ENCODE measurements at places on chromosomes 1 and 21. TPM values are rescaled to one million over a fixed set of nuclear protein-coding genes. Genes with fewer than 3 reads are reported as not detected.

GRCh38 chr1:163320891-163321290, 863 bp upstream of the NUF2 start:
- H3K27me3 ChIP-seq, result no peaks in the 10 kb centered on the region
- peak overlapping the region; percentile 79 for H3K4me3 ChIP-seq
- DNase-seq, result no peak
- H3K27ac ChIP-seq, result peak overlapping the region; percentile 57
- no peaks in the 10 kb centered on the region for H3K36me3 ChIP-seq
- H3K4me1 ChIP-seq, result peaks cover 6% of the 10 kb centered on the region

DNA sequence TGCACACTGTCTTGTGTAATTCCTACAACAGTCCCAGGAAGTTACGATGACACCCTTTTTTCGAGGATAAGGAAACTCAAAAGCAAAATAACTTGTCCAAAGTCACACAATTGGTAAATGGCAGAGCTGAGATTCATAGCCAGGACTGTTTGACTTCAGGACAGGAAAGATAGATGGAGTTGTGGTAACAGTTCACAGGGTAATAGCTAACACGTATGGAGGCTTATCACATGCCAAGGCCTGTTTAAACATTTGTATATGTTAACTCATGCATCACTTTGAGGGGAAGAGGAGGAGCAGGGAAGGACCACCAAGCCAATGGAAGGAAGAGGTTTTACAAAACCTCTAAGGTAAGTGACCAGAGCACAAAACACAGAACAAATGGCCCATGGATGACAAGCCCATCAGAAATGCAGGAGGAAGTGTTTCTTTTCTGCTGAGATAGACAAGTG, 2.8 kb downstream of the DHCR24 start:
- H3K4me1 ChIP-seq, result peaks cover 5% of the 10 kb centered on the region
- no peaks in the 10 kb centered on the region for H3K27me3 ChIP-seq

DNA sequence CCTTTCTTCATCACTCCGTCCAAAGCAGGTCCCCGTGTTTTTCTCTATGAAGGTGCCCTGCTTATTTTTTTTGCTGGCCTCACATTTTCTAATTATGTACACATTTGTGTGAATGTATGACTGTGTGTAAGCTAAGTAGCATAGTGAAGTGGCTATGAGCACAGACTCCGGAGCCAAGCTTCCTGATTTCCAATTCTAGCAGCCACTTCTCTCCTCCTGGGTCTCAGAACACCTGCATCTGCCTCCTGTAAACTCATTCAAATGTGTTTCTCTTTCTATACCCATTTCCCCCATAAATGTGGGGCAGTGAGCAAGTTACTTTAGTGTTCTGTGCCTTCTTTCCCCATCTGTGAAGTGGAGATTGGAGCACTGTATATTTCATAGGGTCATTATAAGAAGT, 2.1 kb downstream of the SLAMF6 start:
- H3K4me1 ChIP-seq, result no peaks in the 10 kb centered on the region
- H3K36me3 ChIP-seq, result no peaks in the 10 kb centered on the region
- no peak overlapping the region for H3K27ac ChIP-seq
- H3K27me3 ChIP-seq, result no peaks in the 10 kb centered on the region
- no peak for DNase-seq

TMPRSS2 gene
- 5.6 TPM for total RNA-seq

DNA sequence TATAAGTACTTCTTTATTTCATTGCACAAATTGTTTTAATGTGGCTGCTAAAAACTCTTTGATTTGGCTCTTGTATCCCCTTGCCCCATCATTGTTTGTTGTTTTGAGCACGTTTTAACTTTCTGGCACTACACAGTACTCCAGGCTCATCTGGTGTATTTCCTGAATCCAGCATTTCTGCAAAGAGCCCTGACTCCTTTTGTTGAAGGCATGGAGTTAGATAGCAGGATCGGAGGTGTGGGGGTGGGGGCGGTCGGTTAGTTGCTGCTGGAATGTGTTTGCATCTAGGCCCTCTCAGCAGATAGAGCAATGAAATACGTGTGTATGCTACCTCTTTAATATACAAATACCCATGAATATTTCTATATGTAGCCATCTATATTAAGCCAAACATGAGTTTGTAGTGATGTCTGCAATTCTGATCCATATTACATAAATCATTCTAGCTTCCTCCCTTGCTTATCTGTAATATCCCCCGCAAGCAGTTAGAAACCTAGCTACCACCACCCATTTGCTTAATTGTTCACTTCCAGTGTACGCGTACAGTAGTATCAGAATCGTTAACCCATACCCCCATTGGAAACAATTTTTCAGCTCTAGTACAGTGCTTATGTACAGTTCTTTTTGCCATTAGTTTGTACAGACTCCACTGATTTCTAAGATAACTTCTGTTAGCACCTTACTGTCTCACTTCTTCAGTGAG, 106.0 kb downstream of the NOS1AP start:
- no peaks in the 10 kb centered on the region for H3K27me3 ChIP-seq
- H3K36me3 ChIP-seq, result no peaks in the 10 kb centered on the region
- H3K4me3 ChIP-seq, result no peak overlapping the region
- no peak for DNase-seq
- no peaks in the 10 kb centered on the region for H3K4me1 ChIP-seq
- no peak overlapping the region for H3K27ac ChIP-seq

DNA sequence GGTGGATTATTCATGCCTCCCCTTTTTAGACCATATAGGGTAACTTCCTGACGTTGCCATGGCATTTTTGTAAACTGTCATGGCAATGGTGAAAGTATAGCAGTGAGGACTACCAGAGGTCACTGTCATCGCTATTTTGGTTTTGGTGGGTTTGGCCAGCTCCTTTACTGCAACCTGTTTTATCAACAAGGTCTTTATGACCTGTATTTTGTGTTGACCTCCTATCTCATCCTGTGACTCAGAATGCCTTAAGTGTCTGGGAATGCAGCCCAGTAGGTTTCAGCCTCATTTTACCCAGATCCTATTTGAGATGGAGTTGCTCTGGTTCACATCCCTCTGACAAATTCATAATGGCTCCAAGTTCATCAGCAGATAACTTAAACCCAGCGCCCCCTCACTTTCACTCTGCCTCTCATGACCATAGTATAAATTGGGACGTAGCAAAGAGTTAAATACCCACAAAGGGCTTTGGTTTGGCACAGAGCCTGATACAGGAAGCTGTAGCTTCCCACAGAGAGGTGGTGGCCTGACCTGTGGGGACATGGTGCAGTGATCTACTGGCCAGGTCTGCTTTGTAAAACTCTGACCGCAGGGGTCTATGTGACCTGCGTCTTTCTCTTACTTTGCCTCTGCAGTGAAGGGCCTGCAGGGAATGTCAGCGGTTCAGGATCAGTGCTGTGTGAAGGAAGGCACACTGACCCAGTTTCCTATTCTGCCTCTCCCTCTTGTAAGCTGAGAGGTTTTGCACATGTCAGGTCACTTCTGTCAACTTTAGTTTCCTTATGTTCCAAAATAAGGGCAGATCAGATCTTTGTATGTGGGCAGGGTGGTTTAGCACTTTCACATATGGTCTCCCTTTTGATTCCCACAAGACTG, 78.1 kb upstream of the ZNF644 start:
- no peak overlapping the region for H3K27ac ChIP-seq
- no peaks in the 10 kb centered on the region for H3K4me1 ChIP-seq
- no peaks in the 10 kb centered on the region for H3K36me3 ChIP-seq
- DNase-seq, result no peak

DNA sequence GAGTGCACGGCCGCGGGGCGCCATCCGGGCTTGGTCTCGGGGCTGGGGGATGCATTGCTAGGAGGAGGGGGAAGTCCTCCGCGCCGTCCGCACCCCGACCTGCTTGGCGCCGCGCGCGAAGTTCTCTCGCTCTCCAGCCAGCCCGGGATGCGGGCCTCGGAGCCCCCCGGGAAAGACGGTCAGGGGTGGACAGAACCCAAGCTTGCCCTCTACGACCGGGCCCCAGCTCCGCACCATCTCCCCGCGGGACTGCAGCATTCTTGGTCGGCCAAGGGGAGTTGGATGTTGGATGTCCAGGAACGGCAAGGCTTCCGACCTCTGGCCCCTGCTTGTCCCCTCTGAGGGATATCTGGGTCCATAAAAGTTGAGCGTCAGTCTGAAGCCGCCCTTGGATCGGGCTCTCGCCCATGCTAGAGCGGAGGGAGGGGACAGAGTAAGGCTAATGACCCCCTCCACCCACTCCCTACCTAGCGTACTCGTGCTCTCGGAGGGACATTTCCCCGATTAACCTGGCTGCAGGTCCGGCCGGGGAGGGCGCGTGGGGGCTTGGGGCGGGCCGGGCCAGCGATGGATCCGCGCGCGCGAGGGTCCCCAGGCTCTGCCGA, 522 bp downstream of the DISP3 start:
- H3K4me1 ChIP-seq, result peaks cover 4% of the 10 kb centered on the region
- H3K36me3 ChIP-seq, result no peaks in the 10 kb centered on the region
- no peaks in the 10 kb centered on the region for H3K27me3 ChIP-seq
- H3K27ac ChIP-seq, result no peak overlapping the region
- DNase-seq, result no peak
- H3K4me3 ChIP-seq, result peak overlapping the region; percentile 61

GRCh38 chr21:42746240-42746592, 92.8 kb downstream of the PDE9A start:
- H3K27me3 ChIP-seq, result no peaks in the 10 kb centered on the region
- H3K4me1 ChIP-seq, result peaks cover 18% of the 10 kb centered on the region
- no peak for DNase-seq

- H3K27ac ChIP-seq, result no peak overlapping the region
- H3K4me3 ChIP-seq, result no peak overlapping the region
- DNase-seq, result no peak
- no peaks in the 10 kb centered on the region for H3K27me3 ChIP-seq
- no peaks in the 10 kb centered on the region for H3K36me3 ChIP-seq
These were observed 32.0 kb upstream of the EPHA8 start for GRCh38 chr1:22531251-22531650.

MYOCOS gene
- total RNA-seq, result 0.37 TPM

- no peak for DNase-seq
- H3K4me3 ChIP-seq, result no peak overlapping the region
- no peak overlapping the region for H3K27ac ChIP-seq
- no peaks in the 10 kb centered on the region for H3K36me3 ChIP-seq
These were observed 190.3 kb upstream of the GREM2 start for GRCh38 chr1:240802271-240802670.

KRTAP7-1 gene
- total RNA-seq, result 0.81 TPM

OSCP1 gene
- total RNA-seq, result 72.1 TPM

DNA sequence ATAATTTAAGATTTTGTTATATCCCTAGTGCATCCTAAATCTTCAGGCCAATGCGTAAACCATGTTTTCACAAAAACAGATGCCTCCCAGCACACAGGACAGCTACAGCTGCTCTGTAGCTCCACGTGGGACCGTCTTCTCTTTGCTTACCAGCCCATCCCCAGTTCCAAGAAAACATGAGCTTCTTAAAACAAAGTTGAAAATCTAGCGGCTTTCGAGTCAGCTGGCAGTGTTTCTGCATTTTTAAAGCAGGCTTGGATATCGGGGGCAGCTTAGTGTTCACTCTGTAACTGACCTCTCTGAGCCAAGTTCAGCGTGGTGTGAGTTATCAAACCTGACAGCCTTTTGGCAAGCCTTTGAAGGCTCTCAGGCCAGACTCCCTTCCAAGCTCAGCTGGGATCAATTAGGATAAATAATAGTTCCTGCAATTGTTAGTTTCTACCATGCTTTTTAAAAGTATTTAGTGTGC, 881.5 kb downstream of the LTN1 start:
- H3K27ac ChIP-seq, result no peak overlapping the region
- H3K27me3 ChIP-seq, result no peaks in the 10 kb centered on the region
- H3K4me3 ChIP-seq, result no peak overlapping the region

ATP5PF gene
- total RNA-seq, result 120 TPM

GRCh38 chr1:235045034-235045690, 83.5 kb downstream of the TOMM20 start:
- H3K27me3 ChIP-seq, result no peaks in the 10 kb centered on the region
- no peak overlapping the region for H3K4me3 ChIP-seq
- no peak for DNase-seq
- H3K27ac ChIP-seq, result no peak overlapping the region
- H3K36me3 ChIP-seq, result no peaks in the 10 kb centered on the region
- peaks cover 16% of the 10 kb centered on the region for H3K4me1 ChIP-seq

CACYBP gene
- 74.4 TPM for total RNA-seq

FOXO6 gene
- total RNA-seq, result 3.8 TPM

DNA sequence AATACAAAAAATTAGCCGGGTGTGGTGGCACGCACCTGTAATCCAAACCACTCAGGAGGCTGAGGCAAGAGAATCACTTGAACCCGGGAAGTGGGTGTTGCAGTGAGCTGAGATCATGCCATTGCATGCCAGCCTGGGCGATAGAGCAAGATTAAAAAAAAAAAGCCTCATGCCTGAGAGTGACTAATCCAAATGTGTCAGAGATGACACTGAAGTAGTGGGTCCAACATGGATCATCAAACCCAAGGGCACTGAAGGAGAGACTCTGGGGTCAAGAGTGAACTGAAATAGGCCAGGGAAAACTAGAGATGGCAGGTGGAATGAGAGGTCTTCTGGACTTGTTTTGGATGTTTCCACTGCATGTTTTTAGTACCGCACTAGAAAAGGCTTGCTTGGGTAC, 10.2 kb upstream of the CACHD1 start:
- H3K36me3 ChIP-seq, result no peaks in the 10 kb centered on the region
- H3K27me3 ChIP-seq, result no peaks in the 10 kb centered on the region
- no peaks in the 10 kb centered on the region for H3K4me1 ChIP-seq
- H3K27ac ChIP-seq, result no peak overlapping the region
- no peak overlapping the region for H3K4me3 ChIP-seq

DNA sequence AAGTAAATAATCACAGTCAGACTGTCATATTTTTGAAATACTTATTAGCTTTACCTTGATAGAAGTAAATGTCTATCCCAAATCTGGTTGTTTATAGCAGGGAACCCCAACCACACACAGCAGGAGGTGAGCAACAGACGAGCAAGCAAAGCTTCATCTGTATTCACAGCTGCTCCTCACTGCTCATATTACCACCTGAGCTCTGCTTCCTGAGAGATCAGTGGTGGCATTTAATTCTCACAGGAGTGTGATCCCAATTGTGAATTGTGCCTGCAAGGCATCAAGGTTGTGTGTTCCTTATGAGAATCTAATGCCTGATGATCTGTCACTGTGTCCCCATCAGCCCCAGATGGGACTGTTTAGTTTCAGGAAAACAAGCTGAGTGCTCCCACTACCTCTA, 104.3 kb downstream of the GPATCH2 start:
- no peak for DNase-seq
- no peaks in the 10 kb centered on the region for H3K36me3 ChIP-seq
- H3K4me3 ChIP-seq, result no peak overlapping the region
- H3K27ac ChIP-seq, result no peak overlapping the region

DNA sequence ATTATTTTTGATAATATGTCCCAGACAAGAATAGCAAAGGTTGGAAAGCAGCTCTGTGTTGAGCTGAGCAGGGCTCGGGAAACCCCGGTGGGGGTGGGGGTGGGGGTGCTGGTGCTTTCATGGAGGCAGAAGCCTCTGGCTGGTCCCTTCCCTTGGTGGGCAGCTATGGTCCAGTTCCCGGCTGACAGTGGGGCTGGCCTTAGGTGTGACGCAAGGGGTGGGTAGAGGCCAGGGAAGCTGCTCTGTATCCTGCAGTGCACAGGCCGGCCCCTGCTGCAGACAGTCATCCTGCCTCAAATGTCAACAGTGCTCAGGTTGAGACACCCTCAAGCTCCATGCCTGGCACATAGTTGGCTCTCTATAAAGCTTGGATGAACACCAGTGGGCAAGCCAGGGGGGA, 8.9 kb downstream of the ACTL8 start:
- H3K4me1 ChIP-seq, result no peaks in the 10 kb centered on the region
- no peak for DNase-seq
- H3K27me3 ChIP-seq, result no peaks in the 10 kb centered on the region
- H3K27ac ChIP-seq, result no peak overlapping the region
- H3K36me3 ChIP-seq, result no peaks in the 10 kb centered on the region

GRCh38 chr1:204728045-204728444, 42.5 kb upstream of the LRRN2 start:
- no peak for DNase-seq
- no peaks in the 10 kb centered on the region for H3K36me3 ChIP-seq
- H3K27ac ChIP-seq, result no peak overlapping the region
- no peaks in the 10 kb centered on the region for H3K4me1 ChIP-seq
- no peak overlapping the region for H3K4me3 ChIP-seq
